ENCODE measurements at places on chromosomes 2 and 18. TPM values are rescaled to one million over a fixed set of nuclear protein-coding genes. Genes with fewer than 3 reads are reported as not detected.

Gene GRHL1
- 0.54 TPM for total RNA-seq

DNA sequence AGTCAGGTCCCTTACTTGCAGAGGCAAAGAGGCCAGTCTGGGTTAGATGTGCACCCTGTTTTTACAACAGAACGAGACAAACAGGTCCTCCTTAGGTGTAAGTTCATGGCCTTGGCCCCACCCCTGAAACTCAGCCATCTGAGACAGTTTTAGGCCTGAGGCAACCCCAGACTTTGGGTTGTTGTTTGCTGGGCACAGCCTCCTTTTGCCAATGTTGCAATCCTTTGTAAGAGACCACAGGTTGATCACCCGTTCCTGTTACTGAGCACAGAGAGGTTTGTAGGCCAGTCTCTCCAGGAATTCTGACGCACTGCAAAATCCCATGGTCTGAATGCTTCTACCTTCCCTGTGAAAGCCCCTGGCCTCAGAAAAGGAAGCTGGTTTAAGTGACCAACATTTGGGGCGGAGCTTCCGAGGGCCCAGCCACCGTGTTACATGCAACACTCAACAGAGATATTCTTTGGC lies 15.5 kb upstream of the IL1RN start:
- DNase-seq = no peak

Gene SERPINB3
- total RNA-seq = not detected

Gene CD207
- not detected for total RNA-seq

Gene IL1RL1
- total RNA-seq = 1.6 TPM

- DNase-seq = no peak
Measured at GRCh38 chr2:237723023-237723422, 75.6 kb upstream of the RBM44 start.

GRCh38 chr18:33369711-33370449 lies 70.6 kb downstream of the CCDC178 start:
- DNase-seq = no peak

Data from hematopoietic multipotent progenitor cell (in vitro differentiated cells).